Activated T-helper 1 cell treated with anti-CD3 and anti-CD28 coated beads, Interleukin-2, amount 50 U/mL, for 16 hours (primary cell): ENCODE measurements at places on chromosomes 5 and 9.

GRCh38 chr9:74846766-74847165 is 41.0 kb downstream of the TRPM6 start:
- no peak for DNase-seq

DNA sequence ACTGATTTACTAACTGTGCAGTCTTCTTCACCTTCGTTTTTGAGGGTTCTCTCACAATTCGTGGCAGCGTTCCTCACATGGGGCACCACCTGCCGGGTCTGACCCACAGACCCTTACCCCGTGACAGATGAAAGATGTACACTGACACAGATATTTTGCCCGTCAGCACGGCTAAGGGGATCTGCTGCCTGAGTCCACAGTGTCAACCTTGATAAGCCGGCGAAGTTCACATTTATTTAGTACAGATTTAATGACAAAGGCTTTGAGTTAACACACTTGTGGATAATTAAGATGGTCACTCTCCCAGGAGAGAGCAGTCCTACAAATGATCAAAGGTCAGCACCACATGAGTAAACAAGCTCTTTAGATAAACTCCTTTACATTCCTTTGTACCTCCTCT is 15.9 kb upstream of the TEX10 start:
- no peak for DNase-seq

DNA sequence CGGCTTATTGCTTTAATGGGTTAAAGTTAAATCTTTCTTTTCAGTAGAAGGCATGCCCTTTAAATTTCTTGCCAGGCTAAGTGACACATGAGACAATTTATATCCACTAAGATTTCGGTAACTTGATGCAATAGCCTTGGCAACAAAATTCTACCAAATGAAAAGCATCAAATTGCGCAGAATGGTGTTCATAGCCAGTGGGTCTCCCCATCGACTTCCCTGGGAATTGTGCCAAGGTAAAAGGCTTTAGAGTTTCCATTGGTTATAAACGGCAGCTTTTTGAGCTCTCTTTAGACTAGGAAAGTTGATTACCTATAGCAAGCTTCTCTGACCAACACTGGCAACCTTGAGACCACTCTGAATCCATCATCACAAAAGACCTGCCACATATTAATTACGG is 358.4 kb downstream of the ARRDC3 start:
- no peak for DNase-seq

DNA sequence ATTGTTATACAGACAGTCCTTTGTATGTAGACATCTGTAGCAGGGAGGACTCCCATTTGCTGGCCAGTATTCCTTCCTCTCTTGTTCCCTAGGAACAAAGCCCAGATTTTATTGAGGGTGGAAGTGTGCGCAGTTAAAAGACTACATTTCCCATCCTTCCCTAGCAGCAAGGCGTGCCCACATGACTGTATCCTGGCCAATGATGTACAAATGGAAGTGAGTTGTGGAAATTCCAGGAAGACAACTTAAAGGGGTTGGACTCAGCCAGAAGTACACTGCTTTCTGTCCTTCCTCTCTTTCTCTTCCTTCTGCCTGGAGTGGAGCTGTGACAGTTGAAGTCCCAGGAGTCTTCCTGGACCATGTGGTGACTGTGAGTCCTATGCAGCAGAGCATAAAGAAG is 89.0 kb downstream of the HRH2 start:
- no peak for DNase-seq
